Activated T-helper 1 cell treated with anti-CD3 and anti-CD28 coated beads, Interleukin-12 subunit alpha, Interleukin-12 subunit beta, Interleukin-2, Interleukin-4 antibody, amounts not matched to agents 30 ng/mL and 10 ng/mL and 1 ng/mL, durations not matched to agents 14 hours and 24 hours and 36 hours (primary cell): ENCODE measurements at places on chromosomes 16 and 17.
A peak's percentile ranks its signal among the peaks of the same experiment; 100 is the strongest.

DNA sequence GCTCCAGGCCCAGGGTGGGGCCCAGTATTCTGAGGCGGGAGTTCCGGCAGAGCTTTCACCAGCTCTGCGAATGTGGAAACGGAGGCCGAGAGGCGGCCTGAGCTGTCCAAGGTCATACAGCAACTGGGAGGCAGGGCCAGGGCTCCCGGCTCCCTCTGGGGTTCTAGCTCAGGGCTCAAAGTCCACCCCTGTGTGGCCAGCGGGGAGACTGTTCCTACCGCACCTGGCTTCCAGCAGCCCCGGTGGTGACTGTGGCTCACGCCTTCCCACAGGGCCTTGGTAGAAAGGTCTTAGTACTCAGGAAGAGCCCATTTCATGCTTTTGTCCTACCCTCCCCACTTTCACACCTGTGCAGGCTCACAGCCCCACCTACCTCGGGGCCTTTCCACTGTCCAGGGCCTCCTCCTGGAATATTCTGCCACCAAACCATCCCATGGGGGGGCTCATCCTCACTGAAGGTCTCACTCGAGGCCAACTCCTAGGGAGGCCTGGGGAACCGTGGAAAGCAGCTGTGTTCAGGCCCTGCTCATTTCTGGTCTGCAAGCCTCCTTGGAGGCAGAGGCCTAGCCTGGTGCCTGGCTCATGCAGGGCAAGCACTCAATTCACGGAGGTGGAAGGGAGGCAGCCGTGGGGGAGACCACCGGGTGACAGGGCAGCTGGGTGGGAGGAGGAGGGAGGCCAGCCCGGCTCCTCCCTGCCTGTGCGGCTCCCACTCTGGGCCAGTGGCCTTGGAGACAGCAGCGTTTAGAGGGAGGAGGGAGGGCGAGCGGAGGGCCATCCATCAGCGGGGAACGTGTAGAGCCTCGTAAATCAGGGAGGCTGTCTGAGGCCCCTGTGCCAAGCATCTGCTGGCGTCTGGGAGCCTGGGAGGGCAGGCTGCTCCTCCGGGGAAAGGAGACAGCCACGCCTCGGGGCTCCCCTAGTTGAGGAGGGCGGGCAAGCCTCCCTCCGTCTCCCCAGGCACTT, 12.7 kb upstream of the DOC2B start:
- DNase-seq, result no peak

- no peak for DNase-seq
These were observed 42.8 kb downstream of the TNFRSF13B start for GRCh38 chr17:16929035-16929680.

DNA sequence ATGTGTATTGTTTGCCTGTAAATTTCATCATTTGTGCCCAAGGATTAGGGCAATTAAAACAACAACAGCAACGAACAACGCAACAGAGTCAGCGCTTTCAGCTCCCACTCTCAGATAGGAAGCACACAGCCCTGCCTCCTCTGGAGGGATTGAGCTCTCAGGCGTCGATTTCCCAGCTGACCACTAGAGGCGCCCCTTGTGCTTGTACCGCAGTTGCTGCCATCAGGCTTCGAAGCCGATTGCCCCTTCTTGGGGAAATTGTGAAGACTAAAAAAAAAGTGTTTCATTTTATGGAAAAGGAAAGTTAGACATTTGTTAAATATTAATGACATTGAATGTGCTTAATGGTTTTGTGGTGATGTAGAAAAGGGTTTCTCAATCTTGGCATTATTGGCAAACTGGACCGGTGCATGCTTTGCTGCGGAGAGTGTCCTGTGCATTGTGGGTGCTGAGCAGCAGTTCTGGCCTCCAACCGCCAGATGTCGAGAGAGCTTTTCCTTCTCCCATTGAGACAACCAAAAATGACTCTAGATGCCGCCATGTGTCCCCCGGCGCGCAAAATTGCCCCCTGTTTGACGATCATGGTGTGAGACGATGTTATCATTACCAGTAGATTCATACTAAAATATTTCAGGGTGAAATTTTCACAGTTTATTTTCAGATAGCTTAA, 650.4 kb upstream of the RBFOX1 start:
- no peak for DNase-seq

DNA sequence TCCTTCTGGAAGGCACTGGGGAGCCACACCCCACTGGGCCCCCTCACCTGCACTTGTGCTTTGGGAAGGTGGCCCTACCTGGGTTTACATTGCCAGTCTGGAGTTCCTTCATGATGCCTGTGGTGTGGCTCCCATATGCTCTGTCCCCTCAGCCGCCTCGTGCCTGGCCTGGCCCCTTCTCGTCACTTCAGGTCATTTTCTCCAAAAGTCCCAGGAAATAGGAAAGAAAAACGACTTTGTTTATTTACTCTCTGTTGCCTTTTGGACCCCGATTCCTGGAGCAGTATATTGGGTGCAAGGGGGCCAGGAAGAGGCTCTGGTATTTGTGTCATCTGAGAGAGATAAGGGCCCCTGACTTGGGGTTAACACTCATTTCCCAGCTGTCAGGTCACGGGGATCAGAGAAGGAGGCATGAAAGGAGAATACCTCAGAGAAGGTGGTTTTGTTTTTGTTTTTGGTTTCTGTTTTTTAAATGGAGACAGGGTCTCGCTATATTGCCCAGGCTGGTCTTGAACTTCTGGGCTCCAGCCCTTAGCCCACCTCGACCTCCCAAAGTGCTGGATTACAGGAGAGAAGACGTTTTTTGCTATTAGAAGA, 4.7 kb downstream of the SOCS3 start:
- DNase-seq, result peak; percentile 62

DNA sequence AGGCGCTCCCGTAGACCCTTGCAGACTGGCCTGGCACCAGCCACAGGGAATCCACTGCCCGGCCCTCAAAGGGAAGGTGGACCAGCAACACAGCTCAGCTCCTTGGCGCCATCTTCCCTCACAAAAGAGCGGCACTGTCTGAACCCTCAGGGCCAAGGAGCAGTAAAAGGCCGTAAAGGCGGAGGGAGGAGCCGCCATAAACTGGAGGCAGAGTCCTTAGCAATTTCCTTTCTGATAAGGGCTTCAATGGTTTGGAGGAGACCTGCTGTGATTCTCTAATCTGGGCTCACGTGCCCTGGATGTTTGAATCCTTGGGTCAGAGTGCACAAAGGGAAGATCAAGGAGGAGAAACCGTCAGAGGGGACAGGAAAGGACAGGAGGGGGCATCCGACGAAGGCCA, 15.5 kb upstream of the AXIN2 start:
- no peak for DNase-seq

DNA sequence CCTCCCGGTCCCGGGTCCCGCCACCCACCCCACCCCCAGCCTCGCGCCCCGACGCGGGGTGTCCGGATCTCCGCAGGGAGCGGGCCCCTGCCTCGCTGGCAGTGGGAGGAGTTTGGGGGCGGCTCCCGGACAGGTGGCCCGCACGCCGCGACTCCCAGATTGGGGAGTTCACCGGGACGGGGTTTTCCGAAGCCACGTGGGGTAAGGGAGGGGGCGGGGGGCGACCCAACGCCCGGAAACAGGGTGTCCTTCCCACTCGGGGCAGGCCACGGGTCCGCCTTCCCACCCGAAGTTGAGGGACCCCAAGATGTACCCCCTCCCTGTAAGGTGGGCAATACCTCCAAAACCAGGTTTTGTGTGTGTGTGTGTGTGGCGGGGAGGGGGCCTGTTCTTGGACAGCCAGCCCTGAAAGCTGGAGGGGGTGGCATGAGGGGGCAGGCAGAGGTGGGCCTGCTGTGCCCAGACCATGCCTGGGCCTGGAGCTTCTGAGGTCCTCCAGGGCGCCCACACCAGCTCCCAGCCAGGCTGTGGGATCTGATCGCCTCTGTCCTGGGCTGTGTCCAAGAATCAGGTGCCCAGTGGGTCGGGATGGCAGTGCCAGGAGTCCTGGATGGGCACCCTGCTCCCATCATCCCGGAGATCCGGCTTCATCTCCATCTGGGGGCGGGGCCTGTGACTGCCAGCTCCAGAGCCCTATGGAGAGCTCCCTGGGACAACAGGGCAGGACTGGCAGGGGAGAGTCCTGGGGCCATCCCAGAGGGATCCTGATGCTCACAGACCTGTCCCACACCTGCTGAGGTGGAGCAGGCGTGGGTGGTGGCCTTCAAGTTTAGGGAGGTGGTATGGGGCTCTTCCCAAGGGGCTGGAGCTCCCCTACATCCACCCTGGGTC, 767 bp downstream of the SYNGR2 start:
- DNase-seq, result peak; percentile 40

DNA sequence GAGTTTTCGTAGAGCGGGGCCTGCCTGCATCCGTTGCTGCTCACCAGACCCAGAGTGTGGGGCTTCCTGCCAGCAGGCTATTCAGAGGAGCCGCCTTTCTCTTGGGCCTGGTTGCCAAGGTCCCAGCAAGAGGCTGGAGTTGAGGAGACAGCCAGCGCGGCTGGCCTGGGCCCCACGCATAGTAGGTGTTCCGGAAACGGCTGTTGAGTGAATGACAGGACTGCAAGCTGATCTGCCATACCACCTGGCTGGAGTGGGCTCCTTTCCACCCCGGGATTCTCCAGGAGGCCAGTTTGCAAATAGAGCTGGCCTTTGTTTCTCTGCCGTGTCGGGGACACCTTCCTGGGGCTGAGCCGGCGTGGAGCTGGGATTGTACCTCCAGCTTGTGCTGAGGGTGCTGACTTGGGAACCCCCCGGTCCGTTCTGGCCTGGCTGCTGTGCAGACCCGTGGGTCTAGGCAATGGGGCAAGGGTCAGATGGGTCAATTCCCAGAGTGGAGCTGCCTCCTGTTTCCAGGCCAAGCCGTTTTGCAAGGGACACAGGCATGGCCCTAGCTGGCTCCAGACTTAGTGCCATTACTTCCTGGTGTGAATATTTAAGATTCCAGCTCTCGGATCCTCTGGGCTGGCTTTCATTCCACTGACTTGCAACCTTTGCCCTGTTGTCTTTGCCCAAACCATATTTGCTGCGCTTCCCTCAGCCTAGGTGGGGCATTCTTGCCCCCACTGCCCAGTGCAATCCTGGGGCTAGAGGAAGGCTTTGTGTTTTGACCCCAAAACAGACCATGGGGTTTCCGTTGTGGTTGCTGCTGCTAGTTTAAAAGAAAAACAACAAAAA, 68.8 kb downstream of the CMIP start:
- no peak for DNase-seq

DNA sequence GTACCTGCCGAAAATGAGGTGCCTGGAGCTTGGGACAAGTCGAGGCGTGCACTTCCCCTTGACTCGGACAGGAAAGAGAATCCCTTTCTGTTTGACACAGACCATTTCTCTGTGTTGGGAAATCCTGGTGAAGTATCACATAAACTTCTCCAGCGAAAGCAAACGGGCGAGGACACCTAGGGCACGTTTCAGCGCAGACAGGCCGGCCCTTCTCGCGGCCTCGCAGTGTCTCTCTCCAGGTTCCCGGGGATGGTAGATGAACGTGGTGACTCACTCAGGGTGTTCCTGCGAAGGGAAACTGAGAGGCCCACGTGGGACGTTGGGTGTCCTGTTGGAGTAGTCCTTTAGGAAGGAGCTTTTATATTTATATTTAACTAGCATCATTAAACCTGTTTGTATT, 36.3 kb upstream of the ZNF750 start:
- no peak for DNase-seq

DNA sequence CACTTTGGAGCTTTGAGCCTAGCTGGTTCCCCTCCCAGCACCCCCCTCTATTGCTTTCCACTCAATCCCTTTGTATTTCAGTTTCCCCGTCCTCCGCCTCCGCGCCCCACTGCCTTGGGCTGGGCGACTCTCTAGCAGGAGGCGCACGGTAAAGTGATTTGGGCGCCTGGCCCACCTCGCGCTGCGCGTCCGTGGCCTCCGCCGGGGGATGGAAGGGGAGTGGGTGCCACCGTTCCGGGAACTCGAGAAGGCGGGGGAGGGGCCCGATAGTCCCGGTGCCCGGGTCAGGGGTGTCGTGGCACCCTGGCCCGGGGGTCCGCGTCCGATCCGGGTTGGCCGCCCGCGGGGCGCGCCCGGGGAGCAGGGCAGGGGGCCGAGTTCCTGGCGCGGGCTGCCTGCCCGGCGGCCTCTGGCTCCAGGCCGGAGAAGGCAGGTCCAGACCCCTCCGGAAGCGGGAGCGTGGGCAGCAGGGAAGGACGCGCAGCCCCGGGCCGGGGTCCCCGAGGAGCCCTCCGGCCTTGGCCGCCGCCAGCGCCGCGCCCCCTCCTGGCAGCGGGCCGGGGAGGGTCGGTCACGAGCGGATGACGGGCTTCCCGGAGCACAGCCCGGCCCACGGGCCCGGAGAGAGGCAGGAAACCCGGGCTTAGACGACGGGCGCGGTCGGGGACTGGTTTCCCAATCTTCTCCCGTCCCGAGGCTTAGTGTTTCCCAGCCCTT, 15.8 kb downstream of the MEOX1 start:
- no peak for DNase-seq

DNA sequence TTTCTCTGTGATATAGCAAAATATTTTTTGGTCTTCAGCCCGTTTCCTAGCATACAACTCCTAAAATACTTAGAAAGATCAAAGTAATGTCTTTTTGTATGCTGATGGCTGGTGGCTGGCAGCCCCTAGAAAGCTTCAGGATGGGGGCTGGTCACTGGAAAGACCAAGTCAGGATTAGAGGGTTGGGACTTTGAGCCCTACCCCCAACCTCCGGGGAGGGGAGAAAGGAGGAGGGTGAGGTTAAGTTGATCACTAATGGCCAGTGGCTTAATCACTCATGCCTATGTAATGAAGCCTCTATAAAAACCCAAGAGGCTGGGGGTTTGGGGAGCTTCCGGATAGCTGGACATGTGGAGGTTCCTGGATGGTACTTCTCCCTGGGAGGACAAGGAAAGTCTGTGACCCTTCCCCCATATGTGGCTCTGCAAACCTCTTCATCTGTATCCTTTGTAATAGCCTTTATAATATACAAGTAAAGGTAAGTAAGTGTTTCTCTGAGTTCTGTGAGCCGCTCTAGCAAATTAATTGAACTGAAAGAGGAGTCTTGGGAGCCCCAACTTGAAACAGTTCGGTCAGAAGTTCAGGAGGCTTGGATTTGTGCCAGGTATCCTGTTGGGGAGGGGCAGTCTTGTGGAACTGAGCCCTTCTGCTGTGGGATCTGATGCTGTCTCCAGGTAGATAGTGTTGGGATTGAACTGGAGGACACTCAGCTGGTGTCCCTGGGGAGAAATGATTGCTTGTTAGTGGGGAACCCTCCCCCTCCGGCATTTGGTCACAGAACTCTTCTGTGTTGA, 3.5 kb downstream of the SLC7A6 start:
- DNase-seq, result no peak

- no peak for DNase-seq
These were observed 15.7 kb downstream of the CCDC42 start for GRCh38 chr17:8728971-8729370.

DNA sequence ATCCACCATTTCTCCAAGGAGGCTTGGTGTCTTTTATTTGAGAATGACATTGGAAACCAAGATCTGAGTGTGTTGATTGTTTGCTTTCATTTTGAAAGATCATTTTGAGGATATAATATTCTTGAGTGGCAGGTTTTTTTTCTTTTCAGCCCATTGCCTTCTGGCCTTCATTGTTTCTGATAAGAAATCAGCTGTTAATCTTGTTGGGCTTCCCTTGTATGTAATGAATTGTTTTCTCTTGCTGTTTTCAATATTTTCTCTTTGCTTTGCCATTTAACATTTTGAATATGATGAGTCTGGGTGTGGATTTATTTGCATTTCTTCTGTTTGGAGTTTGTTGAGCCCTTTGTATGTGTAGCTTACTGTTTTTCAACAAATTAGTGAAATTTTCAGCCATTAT, 22.0 kb downstream of the PRSS54 start:
- no peak for DNase-seq

- no peak for DNase-seq
These were observed 232.3 kb downstream of the XYLT1 start for GRCh38 chr16:17238285-17239028.

- no peak for DNase-seq
These were observed 15.1 kb upstream of the PLEKHG4 start for GRCh38 chr16:67264277-67264676.

- DNase-seq, result no peak
These were observed 14.5 kb downstream of the NGFR start for GRCh38 chr17:49509588-49509917.

GRCh38 chr16:1741553-1742165, 29.7 kb downstream of the NME3 start:
- no peak for DNase-seq
